Ovary (tissue), 10 donors: ENCODE measurements at places on chromosomes 6 and 20. TPM values are rescaled to one million over a fixed set of nuclear protein-coding genes. Genes with fewer than 3 reads are reported as not detected.

Gene DDX43
- total RNA-seq = 2.2 TPM

Gene PRL
- not detected for total RNA-seq

Gene OSTM1
- 38.2 TPM for total RNA-seq

Gene ADGB
- total RNA-seq = not detected

Gene SPDEF
- not detected for total RNA-seq

Gene SDC4
- 26.5 TPM for total RNA-seq

Gene CNBD2
- total RNA-seq = 3.3 TPM

Gene BTN1A1
- not detected for total RNA-seq

Gene SLC17A1
- total RNA-seq = not detected

Gene AIF1
- total RNA-seq = 8.0 TPM

Gene PCSK2
- 27.8 TPM for total RNA-seq

Gene CLPSL2
- not detected for total RNA-seq

Gene UNC5CL
- total RNA-seq = 0.76 TPM

Gene RPS6KA2
- 75.5 TPM for total RNA-seq

Gene ID4
- total RNA-seq = 20.7 TPM

Gene HRH3
- total RNA-seq = not detected

Gene GNMT
- 0.83 TPM for total RNA-seq

Gene HLA-DPB1
- total RNA-seq = 44.6 TPM

Gene MCCD1
- total RNA-seq = not detected

Gene MEP1A
- 3.0 TPM for total RNA-seq

DNA sequence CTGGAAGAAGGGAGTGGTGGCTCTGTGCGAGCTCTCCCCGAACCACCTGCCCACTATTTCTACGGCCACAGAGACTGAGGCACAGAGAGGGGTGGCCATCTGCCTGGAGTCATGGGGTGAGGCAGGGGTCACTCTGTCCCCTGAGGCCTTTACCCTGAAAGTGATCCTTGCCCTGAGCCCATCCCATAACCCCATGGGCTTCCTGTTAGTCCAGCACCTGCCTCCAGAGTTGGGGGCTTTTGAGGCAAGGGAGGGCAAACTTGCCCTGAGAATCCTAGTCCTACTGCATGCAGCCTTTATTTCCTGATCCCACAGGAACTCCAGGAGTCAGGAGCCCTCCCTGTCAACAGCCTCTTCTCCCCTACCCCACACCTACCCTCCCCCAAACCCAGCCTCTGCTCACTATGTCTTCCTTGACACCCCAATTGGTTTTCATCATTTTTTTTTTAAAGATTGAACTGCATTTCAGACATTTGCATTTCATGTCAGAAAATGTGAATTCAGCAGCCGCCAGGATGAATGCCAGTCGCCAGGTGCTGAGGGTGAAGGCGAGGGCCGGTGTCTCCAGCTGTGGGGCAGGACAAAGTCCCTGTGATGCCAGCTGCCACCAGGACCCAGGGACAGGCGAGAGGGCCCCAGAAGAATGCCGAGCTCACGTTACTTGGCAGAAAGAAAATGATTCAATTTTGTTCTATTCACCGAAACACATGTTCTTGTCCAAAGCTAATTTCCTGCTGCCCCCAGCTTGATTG lies 47.6 kb upstream of the NNAT start:
- no peak for DNase-seq

DNA sequence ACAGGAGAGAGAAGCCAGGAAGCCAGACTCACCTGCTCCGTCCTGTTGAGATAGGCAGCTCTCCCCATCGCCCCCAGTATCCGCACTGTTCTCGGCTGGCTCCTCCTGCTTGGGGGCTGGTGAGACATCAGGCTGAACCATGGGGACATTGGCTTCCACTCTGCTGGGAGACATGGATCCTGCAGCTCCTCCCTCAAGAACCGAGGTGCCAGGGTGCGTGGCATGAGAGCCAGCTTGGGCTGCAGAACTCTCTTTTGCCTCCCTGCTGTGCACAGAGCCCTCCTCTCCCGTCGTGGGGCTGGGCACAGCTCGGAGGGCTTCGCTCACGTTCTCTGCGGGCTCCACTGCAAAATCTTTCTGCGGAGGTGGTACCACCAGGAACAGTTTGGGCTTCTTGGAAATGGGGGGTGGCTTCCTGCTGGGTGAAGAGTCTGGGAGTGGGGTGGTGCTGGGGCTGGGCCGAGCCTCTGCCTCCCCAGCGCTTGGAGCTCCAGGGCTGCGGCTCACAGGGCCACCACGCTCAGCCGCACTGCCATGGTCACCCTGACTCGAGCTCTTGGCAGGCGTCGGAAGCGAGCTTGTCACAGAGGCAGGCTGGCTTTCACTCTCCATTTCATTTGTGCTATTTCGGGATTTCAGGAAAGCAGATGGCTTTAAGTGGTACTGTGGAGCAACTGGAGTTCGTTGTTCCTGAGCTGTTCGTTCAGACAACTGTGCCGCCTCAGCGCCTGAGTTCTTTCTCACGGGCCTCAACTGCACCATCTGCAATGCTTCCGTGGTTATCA lies 26.5 kb downstream of the HEBP2 start:
- no peak for DNase-seq

- DNase-seq = no peak
These were observed 7.8 kb downstream of the NAA20 start for GRCh38 chr20:20024942-20025341.

DNA sequence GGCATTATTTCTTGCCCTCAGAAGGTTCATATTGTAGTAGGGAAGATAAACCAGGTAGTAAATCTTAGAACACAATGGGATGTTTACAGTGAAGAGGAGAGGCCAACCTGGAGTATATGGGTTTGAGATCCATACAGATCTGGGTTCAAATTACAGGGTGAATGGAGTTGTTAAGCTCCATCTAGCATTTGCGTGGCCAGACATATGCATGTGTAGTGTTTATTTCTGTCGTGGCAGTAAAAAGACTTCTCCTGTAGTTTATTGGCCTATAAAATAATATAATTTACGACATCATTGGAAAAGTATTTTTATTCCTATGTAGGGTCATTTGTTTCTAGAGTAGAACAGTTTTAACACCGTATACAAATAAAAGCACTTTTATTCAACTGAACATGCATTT lies 25.2 kb upstream of the TULP4 start:
- DNase-seq = no peak

DNA sequence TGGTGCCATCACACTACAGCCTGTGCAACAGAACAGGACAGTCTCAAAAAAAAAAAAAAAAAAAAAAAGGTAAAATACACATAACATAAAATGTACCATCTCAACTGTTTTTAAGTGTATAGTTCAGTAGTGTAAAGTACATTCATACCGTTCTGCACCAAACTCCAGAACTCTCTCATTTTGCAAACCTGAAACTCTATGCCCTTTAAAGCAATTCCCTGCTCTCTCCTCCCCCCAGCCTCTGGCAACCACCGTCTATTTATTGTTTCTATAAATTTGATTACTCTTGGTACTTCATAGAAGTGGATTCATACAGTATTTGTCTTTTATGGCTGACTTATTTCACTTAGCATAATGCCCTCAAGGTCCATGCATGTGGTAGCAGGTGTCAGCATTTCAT lies 12.9 kb downstream of the RIPOR2 start:
- DNase-seq = no peak

GRCh38 chr6:6942831-6943230 lies 164.9 kb upstream of the RREB1 start:
- no peak for DNase-seq

GRCh38 chr20:56352345-56353055 lies 6.3 kb upstream of the FAM210B start:
- DNase-seq = no peak

GRCh38 chr20:60131375-60131774 lies 173.2 kb downstream of the CDH26 start:
- DNase-seq = no peak

DNA sequence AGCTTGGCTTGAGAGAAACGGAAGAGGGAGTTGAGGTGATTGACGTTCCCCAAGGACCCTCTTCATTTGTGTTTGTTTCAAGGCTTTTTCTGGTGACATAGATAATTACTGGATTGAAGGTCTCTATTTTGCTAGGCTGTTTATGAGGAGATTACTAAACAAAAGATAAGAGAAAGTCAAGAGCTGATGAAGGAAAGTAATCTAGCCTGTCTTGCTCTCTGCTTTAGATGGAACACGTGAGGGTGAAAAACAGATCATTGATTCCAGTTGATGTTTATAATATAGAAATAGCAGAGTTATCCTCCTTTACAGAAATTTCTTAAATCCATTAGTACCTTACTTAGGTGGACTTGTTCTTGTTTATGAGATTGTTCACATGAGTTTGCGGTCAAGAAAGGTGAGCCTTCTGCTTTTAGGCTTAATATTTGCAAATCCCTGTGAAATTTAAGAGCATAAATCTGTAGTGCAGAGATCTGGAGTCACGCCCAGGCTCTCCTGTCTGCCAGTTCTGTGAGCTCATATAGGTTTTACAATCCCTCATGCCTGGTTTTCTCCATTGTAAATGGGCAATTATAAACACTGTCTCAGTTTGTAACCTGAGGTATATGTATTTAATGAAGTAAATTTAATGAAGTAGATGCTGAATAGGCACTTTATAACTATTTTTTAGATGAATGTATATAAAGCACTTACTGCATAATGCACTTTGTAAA lies 272.8 kb downstream of the NKAIN2 start:
- no peak for DNase-seq

- no peak for DNase-seq
These were observed 175.4 kb upstream of the HDDC2 start for GRCh38 chr6:125477156-125477555.

DNA sequence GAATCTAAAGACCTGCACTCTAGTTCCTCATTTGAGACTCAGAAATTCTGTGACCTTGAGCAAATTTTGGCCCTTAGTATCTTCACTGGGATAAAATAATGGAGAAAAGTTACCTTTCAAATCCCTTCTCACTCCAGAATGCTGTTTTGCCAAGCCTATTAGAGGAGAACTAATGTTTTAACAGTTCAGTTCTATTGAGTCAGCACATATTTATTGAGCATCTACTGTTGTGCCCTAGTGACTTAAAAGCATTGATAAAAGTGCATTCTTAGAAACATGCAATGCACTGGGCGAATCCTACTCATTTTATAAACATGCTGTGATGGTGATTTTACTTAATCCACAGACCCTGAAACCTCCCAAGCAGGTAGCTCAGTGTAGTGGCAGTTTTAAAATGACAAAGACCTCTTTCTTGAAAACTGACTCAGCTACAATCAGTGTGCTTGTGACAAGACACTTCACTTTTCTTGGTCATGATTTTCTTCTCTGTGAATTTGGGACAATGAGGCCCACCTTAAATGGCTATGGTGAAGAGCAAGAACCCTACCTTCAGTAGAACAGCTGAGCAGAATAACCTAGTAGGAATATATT lies 312.0 kb downstream of the ALDH8A1 start:
- no peak for DNase-seq

- DNase-seq = no peak
These were observed 1.2 kb downstream of the CPXM1 start for GRCh38 chr20:2799271-2799670.

DNA sequence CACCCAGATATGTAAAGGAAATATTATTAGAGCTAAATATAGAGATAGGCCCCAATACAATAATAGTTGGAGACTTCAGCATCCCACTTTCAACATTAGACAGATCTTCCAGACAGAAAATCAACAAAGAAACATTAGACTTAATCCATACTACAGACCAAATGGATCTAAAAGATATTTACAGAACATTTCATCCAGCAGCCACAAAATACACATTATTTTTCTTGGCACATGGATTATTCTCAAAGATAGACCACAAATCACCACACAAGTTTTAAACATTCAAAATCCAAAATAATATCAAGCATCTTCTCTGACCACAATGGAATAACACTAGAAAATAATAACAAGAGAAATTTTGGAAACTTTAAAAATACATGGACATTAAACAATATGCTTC lies 1159.1 kb upstream of the CITED2 start:
- DNase-seq = no peak

DNA sequence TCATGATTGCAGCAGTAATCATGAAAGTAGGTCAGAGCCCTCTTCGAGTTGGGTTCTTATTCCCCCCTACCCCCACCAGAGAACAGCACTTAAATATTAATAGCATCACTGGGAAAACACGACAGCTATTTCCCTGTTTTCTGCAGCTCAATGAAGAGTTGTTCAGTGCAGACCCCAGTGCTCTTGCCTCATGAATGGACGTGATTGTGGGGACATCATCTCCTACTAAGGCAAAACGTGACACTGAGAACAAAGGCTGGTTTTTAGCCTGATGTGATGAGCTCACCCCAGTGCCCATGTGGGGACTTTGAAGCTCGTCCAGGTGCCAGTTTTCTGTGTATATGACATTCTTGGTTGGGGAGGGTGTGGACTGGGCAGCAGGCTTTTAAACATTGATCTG lies 105.9 kb downstream of the SLC35F1 start:
- DNase-seq = no peak

DNA sequence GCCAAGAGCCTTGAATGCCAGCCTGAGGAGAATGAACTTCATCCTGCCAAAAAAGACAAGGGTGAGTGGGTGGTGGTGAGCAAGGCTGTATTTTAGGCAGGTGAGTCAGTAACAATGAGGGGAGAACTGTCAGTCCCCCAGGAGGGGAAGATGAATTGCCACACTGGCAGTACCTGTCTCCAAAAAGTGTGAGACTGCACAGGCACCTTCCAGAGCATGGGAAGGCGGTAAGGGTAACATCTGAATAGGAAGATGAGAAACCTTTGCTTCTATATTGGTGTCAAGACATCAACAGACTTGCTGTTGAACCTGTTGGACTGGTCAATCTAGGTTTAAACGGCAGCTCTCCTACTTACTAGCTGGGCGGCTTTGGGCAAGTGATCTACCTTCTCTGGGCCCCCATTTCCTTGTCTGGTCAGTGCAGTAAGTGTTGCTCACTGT lies 30.9 kb downstream of the STK35 start:
- no peak for DNase-seq

- DNase-seq = peak; percentile 40
These were observed at the start of gene TCP11 for GRCh38 chr6:35141007-35141655. TCP11 (minus strand) TSS chr6:35141339; CDS start chr6:35140870, 469 bp downstream.

DNA sequence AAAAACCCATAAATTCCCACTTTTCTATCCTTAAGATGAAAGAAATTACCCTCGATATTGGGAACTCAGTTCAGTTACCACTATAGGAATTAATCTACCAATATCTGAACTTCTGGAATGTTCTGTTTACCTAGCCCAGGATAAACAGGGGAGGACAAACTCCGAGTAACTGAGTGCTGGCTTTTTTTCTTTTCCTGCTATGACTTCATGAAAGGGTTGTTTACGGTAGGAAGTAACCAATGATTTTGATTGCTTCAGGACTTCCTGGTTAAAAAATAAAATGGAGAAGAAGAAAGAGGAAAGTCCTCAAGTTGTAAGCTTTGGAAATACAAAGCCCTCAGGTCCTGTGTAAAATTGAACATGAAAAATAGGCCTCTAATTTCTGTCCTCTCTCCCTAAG lies 167.7 kb downstream of the ZNF217 start:
- no peak for DNase-seq

DNA sequence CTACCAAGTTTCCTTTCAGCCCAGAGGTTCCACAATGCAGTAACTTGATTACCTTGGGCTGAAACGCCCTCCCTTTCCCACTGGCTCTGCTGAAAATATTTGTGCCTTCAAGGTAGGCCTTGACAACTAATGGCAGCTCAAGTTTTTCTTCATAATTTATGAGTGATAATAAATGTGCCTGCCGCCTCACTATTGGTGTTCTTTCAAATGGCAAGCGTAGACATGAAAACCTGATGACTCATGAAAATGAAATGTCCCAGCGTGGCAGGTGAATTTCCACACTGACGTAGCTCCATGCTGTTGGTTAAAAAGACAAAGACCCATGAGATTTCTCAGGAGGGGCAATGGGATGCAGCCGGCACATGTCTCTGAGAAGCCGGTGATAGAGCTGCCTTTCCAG lies 107.2 kb upstream of the GGTLC1 start:
- no peak for DNase-seq

- no peak for DNase-seq
These were observed 235.4 kb upstream of the SLC35B3 start for GRCh38 chr6:8670792-8671191.

GRCh38 chr6:122406187-122406586 lies 6.7 kb downstream of the HSF2 start:
- DNase-seq = no peak
